ENCODE measurements at places on chromosomes 7 and 10. TPM values are rescaled to one million over a fixed set of nuclear protein-coding genes. Genes with fewer than 3 reads are reported as not detected.

The MYH16 gene
- total RNA-seq: not detected

The CDK13 gene
- total RNA-seq: 45.9 TPM

The MRC1 gene
- 0.05 TPM for total RNA-seq

The NEURL1 gene
- total RNA-seq: 0.91 TPM

The VIPR2 gene
- total RNA-seq: not detected

The FFAR4 gene
- total RNA-seq: 2.7 TPM

The SMIM30 gene
- 29.9 TPM for total RNA-seq
